ENCODE measurements at places on chromosomes 3 and 15. TPM values are rescaled to one million over a fixed set of nuclear protein-coding genes. Genes with fewer than 3 reads are reported as not detected.
A peak's percentile ranks its signal among the peaks of the same experiment; 100 is the strongest.

Gene HYKK
- 0.81 TPM for total RNA-seq

Gene ADAMTS9
- 0.81 TPM for total RNA-seq

Gene ZNF860
- under 0.01 TPM for total RNA-seq

Gene FBXW12
- under 0.01 TPM for total RNA-seq

Gene CCDC13
- 1.1 TPM for total RNA-seq

Gene KNL1
- total RNA-seq = 1.3 TPM

Gene FURIN
- total RNA-seq = 124 TPM

Gene PDCD10
- total RNA-seq = 20.5 TPM

Gene TRIM71
- total RNA-seq = 0.81 TPM

Gene TXNRD3
- total RNA-seq = 15.1 TPM

Gene LYZL4
- not detected for total RNA-seq

DNA sequence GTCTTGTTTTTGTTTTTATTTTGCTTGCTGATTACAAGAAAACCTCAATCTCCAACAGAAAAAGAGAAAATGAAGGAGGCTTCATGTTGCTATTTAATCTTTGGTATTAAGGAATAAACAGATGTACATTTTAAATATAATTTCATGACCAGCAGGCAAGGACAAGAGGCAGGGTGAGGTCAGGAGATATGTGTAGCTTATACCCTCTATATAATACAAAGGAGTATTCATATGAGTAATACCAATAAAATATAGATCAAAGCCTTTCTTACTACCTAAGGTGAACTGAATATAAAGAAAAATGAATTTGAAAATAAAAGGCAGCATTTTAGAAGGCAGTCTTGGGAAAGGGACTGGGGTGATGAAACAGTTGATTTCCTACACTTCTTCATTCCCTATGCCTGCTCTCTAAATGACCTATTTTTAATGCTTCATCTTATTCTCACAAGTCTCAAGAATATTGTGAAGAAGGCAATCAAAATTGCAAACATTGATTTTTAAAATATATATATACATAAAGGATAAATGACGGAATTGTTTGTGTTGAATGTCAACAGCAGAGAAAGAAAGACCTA is 8.6 kb upstream of the CBLB start:
- DNase-seq = no peak

GRCh38 chr15:85702321-85703101 is 92.2 kb downstream of the KLHL25 start:
- peak; percentile 37 for DNase-seq

DNA sequence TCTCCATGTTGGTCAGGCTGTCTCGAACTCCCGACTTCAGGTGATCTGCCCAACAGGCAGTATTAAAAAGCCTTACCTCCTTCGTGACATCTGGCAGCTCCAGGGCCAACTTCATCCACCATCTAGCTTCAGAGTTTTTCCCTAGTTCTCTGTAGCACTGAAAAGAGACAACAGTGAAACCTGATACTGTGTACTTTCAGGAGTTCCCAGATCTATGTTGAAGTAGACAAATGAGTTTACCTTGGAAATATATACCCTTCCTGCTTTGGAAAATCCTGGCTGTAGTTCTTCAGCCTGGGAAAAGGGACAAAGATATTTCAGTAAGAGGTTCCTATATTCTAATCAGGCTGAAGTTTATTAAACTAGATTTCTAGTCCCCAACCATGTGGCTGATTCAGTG is 18.0 kb downstream of the RMDN3 start:
- no peak for DNase-seq

DNA sequence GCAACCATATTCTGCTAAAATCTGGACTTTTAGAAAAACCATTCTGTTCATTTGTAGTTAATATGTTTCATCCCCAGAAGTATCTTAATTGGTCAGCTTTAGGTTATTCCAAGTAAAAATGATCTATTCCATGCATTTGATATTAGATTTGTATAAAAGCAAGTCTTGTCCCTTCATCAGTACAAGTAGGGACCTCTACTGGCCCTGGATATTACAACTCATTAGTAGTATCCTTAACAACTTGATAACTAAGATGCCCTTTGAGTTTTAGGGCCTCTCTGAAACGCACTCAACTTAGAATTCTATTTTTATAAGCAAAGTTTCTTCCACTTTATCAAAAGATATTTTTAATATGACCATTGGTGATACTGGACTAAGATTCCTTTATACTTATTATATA is 25.3 kb upstream of the SELENOT start:
- DNase-seq = no peak

DNA sequence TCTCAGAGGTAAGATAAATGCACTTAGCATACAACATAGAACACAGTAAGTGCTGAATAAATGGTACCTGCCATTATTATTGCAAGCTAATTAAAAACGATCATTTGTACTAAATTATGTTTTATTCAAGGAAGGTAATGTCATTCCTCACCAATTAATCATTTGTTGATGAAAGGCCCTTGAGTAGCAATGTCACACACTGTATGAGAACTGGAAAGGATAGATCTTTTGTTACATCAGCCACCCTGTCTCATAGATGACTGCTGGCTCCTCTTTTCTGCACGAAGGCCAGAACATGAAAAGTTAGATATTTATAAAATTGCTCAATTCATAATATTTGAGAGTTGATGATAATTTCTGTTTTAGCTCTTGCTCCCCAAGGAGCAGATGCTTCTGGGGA is 415.4 kb downstream of the RBMS3 start:
- DNase-seq = no peak

- no peak for DNase-seq
Measured at GRCh38 chr3:119636891-119637611, 23.3 kb downstream of the POPDC2 start.

DNA sequence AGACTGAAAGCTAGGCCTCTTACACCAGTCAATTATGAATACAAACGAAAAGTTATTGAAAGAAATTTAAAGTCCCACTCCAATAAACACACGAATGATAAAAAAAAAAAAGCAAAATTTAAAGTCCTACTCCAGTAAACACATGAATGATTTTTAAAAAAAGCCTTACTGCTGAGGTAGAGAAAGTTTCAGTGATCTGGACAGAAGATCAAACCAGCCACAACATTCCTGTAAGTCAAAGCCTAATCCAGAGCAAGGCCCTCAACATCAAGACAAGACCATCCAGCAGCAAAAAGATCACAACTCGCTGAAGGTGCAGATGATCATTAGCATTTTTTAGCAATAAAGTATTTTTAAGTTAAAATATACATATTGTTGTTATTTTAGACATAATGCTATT is 95.6 kb upstream of the LIPC start:
- no peak for DNase-seq

DNA sequence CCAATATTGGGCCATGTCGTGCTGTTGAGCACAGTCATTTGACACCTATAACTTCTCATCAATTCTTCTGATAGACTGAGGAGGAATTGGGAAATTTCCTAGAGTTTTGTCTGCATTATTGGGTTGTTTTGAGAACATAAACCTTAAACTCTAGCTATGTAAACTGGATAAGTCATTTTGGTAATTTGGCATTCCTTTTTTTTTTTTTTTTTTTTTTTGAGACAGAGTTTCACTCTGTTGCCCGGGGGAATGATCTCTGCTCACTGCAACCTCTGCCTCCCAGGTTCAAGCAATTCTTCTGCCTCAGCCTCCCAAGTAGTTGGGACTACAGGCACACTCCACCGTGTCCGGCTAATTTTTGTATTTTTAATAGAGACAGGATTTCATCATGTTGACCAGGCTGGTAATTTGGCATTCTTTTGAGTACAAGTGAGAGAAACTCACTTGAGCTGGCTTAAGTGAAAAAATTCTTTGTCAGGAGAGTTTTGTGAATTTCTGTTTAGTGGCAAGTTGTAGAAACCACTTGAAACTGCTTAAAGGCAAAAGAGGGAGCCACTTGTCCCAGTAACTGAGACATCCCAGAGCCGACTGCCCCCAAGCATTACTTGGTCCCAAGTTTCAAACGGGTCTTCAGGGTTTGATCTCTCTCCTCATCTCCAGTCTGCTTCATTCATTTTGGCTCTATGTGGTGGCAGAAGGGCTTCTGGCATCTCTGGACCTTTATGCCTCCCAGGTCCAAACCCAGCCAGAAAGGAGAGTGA is 34.9 kb downstream of the FLNB start:
- no peak for DNase-seq

- DNase-seq = no peak
Measured at GRCh38 chr3:33146791-33147445, 33.1 kb downstream of the CRTAP start.

DNA sequence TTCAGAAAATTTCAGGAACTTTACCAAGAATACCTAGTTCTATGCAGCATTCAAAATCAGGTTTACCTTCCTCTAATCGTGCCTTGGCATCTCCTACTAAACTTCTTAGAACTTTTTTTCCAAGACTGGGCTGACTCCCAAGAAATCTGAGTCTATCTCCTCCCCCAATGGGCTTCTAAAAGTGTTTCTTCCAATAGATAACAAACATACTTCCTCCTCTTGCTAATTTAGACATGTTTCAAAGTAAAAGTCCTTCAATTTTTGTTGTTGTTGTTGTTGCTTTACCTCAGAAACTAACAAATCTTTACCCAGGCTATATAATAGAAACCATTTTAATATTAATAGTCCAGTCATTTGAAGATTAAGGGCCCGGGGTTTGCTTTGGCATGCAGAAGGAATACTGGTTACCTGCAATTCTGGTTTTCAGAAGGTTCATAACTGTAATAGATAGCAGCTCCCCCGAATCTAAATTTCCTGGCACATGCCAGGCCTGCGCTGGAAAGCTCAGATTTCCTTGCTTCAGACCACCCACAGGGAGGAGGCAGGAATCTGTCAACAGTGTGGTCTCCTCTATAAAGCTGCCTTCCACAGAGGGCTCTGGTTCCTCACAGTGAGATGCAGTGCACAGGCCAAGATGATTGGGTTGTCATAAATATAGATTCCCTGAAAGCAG is 188.7 kb downstream of the THRB start:
- no peak for DNase-seq

GRCh38 chr3:127174284-127174683 is 18.6 kb upstream of the PRR23E start:
- DNase-seq = no peak

DNA sequence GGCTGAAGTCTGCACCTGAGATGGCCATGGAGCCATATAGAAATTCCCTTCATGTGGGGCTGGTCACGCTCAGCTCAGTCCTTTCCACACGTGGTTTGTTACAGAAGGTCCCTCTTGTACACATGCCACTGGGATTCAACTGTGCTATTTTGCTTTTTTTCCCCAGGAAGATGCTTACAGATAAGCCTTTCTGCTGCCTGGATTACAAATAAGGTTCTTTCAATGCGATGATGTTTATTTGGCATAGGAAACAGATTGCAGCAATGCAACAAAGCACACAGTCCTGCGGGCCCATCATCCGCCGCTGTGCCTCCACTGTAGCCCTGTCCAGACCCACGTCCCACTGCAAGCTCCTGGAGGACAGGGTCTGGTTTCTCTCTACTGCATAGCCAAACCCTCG is 124.8 kb downstream of the XXYLT1 start:
- no peak for DNase-seq

DNA sequence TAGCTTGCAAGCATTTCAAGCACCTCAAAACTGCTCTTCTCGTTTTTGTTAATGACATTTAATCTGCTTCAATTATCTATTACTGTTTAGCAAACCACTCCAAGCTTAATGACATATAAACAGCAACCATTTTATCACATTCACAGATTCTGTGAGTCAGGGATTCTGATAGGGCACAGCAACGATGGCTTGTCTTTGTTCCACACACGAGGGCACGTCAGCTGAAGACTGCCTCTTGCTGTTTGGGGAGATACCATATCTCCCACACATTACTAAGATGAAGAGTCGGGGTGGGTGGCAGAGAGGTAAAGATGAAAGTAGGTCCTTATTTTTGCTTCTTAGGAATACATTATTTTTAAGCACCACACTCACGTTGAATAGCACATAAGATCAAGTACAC is 19.3 kb downstream of the CPOX start:
- no peak for DNase-seq

- no peak for DNase-seq
Measured at GRCh38 chr15:68507447-68507846, 71.3 kb upstream of the CORO2B start.

DNA sequence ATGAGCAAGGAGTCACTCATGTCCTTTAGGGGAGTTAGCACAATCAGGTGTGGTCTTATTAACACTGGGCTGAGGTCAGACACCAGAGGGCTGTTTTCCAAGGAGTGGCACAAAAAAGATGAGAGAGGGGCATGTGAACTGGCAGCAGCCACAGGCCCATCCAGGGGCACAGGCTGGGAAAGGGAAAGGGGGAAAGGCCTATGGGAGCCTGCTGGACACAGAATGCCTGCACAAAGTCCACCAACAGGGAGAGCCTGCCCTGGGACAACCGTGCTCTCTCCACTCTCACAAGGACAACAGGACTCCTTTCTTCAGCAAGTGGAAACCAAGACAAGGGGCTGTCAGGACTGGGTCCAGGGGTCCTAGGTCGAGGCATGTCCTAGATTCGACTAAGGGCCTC is 109.6 kb downstream of the ADCY5 start:
- DNase-seq = no peak

DNA sequence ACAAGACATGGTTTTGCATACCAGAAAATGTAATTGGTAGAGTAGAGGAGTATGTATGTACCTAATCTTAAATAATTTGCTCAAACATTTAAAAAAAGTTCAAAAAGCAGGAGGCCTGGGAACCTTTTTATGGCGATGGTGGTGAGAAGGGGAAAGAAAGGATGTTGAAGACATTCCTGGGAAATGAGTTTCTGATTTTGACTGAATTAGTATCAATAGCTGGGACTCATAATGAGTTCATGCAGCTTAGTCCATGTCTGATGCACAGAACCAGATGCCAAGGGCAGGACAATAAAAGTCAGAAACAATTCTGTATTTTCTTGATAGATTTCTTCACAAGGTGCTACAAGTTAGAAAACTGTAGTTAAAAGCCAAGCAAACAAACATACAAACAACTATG is 395.3 kb downstream of the GAP43 start:
- DNase-seq = no peak

- no peak for DNase-seq
Measured at GRCh38 chr3:37491343-37491742, 317.0 kb upstream of the LRRFIP2 start.

- DNase-seq = no peak
Measured at GRCh38 chr3:179750720-179751328, 98.0 kb downstream of the USP13 start.

- no peak for DNase-seq
Measured at GRCh38 chr3:193874997-193875593, 260.9 kb upstream of the HES1 start.

DNA sequence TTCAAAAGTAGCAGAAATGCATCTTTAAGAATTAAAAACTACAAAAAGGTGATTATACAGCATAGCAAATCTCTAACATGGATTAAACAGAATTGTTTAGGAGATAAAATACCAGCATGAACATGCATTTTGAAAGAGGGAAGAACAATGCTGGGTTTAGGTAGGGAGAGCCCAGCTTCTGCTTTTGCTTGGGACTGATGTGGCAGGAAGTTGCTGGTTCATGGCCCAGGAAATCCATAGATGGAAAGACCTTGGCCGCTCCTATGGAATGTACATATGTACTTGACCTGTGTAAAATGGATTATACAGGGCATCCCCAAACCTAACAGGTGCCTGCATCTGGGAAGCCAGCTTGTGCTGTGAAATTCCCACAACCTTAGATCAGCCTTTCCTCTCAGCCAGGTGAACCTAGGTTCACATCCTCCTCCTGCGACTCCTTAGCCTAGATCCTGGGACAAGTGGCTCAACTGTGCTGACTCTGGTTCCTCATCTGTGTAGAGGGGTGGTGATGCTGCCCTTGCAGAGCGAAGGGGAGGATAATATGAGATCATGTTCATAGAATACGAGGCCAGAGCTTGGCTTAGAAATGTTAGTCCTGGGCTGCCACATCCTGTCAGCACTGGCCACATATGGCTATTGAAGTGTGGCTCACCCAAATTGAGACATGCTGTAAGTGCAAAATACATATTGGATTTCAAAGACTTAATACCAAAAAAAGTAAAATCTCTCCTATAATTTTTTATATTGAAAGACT is 47.0 kb upstream of the PLXNA1 start:
- DNase-seq = peak; percentile 24

Data from hematopoietic multipotent progenitor cell (in vitro differentiated cells).